ENCODE measurements at places on chromosomes 4 and X.

DNA sequence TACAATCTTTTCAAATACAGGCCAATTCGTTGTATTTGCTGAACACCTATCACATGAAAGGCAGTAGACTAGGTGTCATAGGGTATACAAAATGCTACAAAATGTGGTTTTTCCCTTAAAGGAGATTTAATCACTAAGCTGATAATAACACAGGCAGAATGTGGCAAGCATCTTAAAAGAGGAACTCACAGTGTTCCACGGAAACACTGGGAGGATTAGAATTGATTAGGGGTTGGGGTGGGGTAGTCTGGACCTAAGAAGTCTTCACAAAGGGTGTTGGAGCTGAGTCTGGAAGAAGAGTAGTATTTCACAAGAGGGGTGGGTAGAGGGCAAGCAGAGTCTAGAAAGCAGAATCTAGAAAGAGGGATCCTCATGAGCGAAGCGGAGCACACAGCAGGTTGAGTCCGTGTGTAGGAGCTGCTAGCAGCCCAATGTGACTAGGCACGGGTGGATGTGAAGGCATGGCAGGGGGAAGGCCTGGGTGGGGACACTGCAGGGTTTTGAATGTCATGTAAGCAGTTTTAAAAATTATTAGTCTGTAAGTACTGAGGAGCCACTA is 123.6 kb downstream of the MGST2 start:
- no peak for DNase-seq

GRCh38 chrX:147522981-147523380 is 388.7 kb upstream of the FMR1 start:
- DNase-seq: no peak

DNA sequence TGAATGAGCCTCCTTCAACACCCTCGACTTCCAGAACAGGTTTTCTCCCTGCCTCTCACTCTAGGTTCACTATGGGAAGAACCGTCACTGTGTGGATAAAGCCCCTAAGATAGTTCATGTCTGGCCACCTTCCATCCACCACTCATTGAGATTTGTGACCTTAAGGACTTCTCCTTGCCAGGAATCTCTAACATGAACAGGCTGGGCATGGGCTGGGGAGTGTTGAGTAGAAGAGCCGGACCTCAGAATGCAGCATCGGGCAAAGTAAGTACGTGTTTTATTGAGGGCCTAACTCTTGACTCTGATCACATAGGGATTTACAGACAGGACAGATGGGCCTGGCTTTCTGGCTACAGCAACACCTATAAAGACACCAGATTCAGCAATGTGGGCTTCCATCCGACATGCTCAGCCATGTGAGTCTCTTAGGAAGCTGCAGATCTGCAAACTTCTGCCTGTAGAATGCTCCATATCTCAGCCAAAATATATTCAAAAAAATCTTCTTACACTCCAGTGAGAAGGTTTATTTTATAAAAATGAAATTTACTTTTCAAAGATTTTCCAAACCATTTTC is 26.4 kb upstream of the TRIM60 start:
- DNase-seq: no peak

GRCh38 chrX:16920075-16920474 is 26.4 kb upstream of the REPS2 start:
- no peak for DNase-seq

- no peak for DNase-seq
These were observed 63.4 kb upstream of the MAB21L2 start for GRCh38 chr4:150518559-150518958.

GRCh38 chr4:1563241-1563640 is 120.9 kb downstream of the FAM53A start:
- DNase-seq: no peak

GRCh38 chr4:105541420-105541819 is 11.0 kb upstream of the ARHGEF38 start:
- no peak for DNase-seq

GRCh38 chr4:30767147-30767845 is 47.1 kb downstream of the PCDH7 start:
- DNase-seq: no peak
